Bronchial epithelial cell (primary cell): ENCODE measurements at places on chromosomes 16 and 17.
A peak's percentile ranks its signal among the peaks of the same experiment; 100 is the strongest.

DNA sequence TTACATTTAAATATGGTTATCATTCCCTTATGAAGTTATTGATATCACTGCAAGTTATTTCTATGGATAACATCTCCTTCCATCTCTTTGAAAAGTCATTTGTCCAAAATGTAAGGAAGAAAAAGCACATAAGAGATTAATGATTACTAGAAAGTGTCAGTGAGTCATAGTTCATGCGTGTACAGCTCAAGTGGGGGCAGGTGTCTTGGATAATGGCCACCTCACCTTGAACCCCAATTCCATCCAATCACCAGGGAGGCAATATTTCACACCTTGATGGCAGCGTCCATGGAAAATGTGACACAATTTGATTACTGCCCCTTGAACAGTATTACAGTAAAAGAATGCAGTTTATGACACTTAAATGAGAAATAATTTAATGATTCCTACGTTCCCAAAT, 358.3 kb upstream of the SOX9 start:
- no peak for DNase-seq

DNA sequence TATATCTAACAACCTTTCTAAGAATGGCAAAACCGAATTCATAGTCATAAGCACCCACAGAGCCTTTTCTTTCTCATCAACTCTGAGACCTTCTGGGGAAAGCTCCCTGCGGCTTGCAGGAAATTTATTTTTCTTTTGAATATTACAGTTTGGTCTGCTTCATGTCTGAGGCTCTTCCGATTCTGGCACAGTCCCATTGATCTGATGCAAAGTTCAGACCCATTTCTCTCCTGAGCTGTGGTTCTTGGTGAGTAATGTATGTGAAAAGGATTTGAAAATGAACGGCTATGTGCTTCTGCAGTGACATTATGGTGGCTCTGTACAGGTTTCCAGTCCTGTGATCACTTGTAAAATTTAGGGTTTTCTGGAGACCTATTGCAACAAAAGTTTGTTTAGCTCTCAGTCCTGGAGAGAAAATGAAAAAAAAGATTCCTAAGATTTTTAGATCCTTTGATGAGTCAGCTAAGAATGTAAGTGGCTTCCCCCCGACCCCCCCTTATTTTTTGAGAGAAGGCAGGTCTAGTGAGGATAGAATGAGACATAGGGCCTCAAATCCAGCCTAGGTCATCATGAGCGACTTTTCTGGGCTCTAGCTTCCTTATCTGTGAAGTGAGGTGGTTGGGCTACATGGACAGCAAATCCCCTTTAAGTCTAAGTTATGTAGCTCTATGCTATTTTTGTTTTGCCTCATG, 4.6 kb downstream of the GAN start:
- peak; percentile 30 for DNase-seq

GRCh38 chr16:66318505-66318904, 48.0 kb upstream of the CDH5 start:
- DNase-seq = no peak

- DNase-seq = no peak
Measured at GRCh38 chr17:57154921-57155320, 69.9 kb downstream of the AKAP1 start.

DNA sequence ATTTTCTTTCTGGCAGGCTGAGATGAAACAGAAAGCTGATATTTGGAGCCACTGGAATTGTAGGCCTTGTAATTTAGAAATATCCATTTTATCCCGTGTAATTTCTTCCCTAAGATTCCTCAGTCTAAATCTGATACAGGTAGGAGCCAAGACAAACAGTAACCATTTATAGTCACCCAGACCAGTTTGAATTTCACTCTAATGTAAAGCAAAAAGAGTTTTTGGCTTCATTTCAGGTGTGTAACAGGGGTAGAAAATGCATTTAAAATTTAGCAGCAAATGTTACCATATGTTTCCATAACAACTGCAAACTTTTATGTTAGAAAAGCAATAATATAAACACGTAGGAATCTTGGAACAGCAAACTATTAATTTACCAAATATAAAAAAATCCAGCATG, 249.4 kb downstream of the FTO start:
- no peak for DNase-seq

DNA sequence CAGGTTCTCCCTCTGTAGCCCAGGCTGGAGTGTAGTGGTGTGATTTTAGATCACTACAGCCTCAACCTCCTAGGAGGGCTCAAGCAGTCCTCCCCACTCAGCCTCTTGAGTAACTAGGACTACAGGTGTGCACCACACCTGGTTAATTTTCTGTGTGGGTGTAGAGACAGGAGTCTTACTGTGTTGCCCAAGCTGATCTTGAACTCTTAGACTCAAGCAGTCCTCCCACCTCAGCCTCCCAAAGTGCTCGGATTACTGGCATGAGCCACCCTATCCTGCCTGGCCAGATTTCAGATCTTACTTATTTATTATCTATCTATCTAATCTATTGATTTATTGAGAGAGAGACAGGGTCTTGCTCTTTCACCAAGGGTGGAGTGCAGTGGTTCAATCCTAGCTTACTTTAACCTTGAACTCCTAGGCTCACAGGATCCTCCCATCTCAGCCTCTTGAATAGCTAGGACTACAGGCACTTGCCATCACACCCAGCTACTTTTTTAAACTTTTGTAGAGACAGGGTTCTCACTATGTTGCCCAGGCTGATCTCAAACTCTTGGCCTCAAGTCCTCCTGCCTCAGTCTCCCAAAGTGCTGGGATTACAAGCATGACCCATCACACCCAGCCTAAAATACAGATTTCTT, 61.8 kb downstream of the TUBD1 start:
- DNase-seq = peak; percentile 48

DNA sequence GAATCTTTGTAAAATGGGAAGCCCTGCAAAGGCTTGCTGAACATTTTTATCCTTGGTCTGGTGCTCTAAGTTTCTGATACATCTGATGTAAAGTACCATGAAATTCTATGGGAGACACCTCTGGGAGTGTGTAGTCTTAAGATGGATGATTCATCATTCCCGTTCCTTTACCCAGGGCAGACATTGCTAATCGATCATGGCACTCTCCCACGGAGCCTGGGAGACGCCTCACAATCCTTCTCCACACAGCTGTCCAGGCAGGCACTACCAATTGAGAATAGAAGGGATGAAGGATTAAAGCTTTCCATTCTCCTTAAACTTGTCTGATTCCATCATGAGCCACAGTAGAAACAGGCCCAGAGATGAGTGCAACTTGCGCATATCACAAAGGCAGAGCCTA, 144.8 kb downstream of the GSG1L start:
- no peak for DNase-seq

- no peak for DNase-seq
Measured at GRCh38 chr17:76150712-76151622, 9.9 kb upstream of the FOXJ1 start.

DNA sequence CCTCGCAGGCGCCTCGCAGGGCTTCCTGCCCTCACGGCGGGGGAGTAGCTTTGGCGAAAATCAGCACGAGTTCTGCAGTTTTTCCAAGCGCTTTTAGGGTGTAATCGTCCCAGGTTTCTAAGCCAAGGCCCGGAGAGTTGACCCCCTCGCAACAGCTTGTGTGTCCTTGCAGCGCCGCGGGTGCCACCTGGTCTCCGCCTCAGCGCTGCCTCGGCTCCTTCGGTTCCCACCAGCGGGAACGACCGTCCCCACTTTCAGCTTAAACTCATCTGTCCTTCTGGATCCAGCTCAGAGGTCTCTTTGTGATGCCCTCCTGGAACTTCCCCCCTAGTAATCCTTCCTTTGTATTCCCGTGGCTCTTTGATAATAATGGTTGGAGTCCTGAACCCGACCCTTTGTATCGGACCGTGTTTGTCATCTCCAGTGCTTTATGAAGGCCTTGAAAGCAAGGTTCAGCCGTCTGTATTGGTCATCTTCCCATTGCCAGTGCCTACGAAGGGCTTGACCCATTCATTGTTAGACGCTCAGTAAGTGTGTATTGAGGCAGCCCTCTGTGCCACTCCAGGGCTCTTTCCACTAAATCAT, 858 bp upstream of the SMARCE1 start:
- DNase-seq = peak; percentile 22

DNA sequence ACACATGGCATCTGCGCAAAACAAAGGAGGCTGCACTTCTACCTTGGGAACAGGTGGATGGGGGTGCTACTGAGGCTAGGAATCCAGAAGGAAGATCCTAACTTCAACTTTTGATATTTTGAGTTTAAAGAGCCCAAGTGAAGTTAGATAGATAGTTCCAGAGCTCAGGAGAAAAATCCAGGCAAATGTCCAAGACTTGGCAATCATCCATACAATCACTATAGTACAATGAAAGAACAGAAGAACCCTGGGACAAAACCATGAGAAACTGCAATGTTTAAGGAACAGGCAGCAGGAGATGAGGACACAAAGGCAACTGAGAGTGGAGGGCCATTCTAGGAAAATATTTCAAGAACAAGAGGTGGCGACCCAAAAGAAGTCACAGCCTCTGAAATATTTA, 12.4 kb downstream of the CDYL2 start:
- DNase-seq = no peak

GRCh38 chr16:83574388-83574787, 233.4 kb upstream of the HSBP1 start:
- DNase-seq = peak; percentile 91

GRCh38 chr16:27646806-27647205, 96.9 kb downstream of the KATNIP start:
- DNase-seq = no peak

DNA sequence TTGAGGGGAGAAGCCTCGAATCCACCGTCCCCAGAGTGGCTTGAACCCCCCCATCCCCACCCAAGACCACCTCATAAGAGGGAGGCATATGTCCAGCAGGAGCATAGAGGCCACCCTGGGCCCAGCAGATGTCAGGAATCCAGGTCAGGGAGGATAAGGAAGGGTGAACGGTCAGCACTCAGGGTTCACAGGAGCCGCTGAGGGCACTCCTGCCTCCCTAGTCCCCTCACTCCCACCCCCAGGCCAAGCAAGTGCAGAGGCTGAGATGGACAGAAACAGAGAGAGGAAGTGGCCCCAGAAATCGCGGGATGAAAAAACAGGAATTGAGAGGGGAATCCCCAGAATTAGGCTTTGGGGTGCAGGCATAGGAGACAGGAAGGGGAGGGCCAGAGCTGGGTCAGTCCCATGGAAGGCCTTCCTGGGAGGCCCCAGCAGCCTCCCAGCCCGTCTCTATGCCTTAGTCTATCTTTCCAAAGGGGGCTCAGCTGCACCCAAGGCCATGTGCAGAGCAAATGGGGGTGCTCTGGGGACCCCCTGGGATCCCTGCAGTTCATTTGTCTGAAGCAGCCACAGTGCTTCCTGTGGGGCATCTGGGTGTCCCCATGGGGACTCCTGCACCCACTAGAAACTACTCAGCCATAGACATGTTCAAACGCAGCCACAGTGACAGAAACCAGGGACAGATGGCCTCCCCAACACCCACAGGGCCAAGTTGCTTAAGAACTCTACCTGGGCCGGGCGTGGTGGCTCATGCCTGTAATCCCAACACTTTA, 1.7 kb downstream of the CMTM3 start:
- no peak for DNase-seq
